ENCODE measurements at places on chromosomes 7 and 10.

DNA sequence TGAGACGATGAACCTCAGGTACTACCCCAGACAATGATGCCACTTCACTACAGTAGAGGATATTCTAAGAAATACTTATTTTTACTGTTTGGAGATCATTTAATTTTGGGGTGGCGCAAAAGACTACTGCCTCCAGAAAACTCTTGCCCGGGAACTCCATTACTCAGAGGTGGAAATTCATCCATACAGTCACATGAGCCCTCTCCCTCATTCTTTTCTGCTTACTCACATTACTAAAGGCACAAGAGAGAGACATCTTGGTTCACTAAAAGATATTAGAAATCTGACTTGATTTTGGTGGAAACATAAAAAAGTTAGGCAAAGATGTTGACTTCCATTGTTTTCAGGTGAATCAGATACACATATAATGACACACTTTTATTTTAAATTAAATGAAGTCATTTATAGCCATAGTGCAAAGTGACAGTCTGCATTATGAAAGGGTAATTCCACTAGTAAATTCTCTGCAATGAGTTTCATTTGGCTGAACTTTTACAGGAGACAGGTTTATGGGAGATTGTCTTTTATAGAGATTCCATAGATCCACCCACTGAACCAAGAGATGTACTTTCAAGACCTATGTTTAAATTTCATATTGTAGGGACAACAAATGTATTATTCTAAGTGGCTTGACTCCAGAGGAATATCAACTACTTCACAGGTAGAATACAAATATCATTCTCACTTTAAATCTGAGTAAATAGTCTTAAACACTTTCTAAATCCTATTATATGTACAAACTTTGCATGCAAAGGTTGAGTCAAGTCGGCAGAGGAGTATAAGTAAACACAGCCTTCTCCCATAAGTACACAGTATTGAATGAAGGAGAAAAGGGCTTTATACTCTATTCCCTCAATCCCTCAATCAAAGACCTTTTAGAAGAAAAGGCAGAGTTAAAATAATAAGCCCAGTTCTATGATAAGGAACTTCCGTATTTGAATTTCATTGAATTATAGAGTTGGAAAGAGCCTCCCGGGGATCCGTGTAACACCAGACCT lies 18.8 kb downstream of the NEBL start:
- no peak for DNase-seq

DNA sequence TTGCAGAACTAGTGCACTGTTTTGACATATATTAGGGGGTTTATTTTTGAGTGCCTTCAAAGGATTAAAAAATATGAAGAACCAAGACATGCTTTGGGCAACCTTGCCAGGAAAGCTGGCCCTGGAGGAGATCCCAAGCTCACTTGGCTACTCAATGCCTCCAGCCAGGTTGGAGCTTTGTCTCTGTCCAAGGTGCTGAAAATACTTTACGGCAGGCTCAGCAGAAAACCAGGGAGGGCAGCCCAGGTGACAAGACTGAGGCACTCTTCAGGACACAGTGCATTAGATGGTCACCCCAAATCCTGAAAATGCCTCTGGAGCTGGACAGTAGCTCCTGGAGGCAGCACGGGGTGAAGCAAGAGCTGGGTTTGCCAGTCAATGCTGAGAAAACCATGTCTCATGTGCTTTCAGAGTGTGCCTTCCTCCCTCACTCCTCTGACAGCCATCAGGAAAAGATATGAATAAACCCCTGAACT lies 5.8 kb upstream of the KCNH2 start:
- DNase-seq: peak; percentile 42

DNA sequence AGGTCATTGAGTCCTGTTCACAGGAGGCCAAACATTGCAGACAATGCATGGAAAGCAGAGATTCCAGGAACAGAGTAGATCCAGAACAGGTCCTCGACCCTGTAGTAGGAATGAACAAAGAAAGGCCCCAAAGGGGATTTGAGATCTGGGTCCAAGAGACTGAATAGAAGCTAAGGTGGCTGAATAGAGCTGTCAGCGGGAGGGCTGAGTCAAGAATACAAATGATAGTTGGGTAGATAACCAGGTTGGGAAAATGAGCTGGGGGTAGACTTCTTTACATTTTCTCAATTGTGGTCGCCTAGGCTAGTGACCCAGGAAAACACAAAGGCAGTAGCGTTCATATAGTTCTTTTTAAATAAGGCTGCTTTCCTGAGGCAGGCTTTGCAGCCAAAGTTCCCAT lies 103.4 kb upstream of the ELMO1 start:
- DNase-seq: no peak

DNA sequence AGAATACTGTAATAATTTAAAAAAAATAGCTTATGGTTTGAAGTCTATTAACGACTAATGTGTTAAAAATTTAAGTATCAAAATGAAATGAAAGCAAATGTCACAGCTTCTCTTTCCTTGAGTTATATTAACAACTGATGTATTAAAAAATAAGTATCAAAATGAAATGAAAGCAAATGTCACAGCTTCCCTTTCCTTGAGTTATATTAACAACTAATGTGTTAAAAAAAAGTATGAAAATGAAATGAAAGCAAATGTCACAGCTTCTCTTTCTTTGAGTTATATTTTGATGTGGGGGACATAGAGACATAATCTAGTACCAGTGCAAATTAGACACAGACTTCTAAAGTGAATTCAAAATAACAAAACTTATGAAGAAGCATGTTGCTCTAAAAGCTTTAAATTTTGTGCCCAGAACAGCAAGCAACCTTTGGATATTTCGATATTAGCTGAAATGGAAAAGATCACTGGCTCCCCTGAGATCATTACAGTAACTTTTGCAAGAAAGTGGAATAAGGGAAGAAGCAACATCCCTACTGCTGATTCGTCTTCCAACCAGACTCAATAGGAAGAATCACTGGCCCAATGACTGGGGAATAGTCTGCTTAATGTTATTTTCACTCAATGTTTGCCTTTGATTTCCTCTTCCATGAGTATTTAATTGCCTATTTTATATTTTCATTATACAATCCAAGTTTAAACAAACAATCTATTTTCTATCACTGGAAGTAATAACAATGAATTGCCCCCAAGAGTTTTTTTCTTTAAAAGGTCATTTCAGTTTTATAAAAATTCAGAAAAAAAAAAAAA lies 8.0 kb downstream of the SKAP2 start:
- no peak for DNase-seq

DNA sequence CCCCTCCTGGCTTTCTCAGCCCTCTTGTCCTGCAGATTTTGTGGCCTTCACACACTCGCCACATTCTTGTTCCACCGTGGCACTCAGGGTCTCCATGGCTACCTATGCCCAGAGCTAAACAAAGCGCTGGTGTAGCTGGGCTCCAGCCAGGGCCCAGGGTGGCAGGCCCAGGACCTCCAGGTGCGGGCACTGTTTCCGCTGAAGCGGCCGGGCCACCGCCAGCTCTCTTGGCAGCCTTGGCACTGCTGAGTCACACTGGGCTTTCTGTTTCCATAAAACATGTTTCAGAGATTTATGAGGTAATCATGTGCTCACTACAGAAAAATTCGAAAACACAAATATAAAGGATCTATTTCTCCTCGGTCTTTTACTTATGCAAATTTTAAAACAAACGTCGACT lies 51.3 kb downstream of the AOC1 start:
- no peak for DNase-seq

GRCh38 chr7:79377097-79377496 lies 76.4 kb downstream of the MAGI2 start:
- no peak for DNase-seq

- no peak for DNase-seq
Observed at GRCh38 chr7:24709051-24709450, 48.2 kb downstream of the GSDME start.

GRCh38 chr10:124349996-124350280 lies 68.8 kb downstream of the OAT start:
- DNase-seq: no peak

DNA sequence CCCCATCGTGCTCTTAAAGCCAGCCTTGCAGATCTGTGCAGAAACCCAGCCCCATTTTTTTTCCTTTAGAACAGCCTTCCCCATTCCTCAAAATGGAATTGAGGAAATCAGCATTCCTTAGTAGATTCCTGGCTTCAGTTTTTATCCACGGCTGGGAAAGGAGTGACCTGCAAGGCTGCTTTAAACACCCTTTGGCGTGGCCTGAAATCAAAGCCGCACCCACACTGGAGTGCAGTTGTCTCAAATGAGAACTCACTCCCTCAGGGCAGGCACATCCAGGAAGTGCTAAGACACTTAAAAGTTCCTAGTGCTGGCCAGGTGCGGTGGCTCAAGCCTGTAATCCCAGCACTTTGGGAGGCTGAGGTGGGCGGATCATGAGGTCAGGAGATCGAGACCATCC lies 34.8 kb downstream of the HTR5A start:
- DNase-seq: no peak

GRCh38 chr7:117216436-117217069 lies 106.3 kb downstream of the WNT2 start:
- DNase-seq: no peak

GRCh38 chr7:146654048-146654447 lies 537.4 kb downstream of the CNTNAP2 start:
- DNase-seq: no peak

GRCh38 chr7:39164887-39165286 lies 187.2 kb downstream of the POU6F2 start:
- no peak for DNase-seq

- DNase-seq: no peak
Observed at GRCh38 chr10:13681960-13682359, 95.2 kb downstream of the PRPF18 start.

GRCh38 chr10:92291921-92292845 lies 1.2 kb downstream of the MARCHF5 start:
- no peak for DNase-seq

- DNase-seq: no peak
Observed at GRCh38 chr10:7243139-7243538, 167.7 kb downstream of the SFMBT2 start.

- DNase-seq: no peak
Observed at GRCh38 chr10:24884316-24884715, 68.1 kb downstream of the PRTFDC1 start.

GRCh38 chr7:45459476-45459875 lies 114.7 kb upstream of the ADCY1 start:
- no peak for DNase-seq

GRCh38 chr10:49241385-49241784 lies 53.2 kb upstream of the TMEM273 start:
- DNase-seq: no peak

DNA sequence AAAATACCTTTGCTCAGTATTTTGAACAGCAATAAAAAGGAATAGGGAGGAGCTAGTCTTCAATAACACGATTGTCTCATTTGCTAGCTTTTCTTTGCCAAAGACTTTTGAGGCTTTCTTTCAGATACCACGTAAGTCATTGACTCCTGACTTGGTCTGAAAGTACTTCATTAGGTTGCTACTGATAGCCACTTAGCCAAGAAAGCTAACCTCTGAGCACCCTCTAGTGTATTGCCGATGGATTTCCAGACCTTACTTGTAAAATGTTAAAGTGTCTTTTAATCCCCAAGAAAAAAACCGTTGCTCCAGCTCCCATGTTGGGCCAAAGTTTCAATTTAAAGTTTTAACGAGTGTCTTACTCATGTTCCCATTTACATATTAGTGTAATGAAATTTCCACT lies 63.4 kb upstream of the STRIP2 start:
- DNase-seq: no peak

DNA sequence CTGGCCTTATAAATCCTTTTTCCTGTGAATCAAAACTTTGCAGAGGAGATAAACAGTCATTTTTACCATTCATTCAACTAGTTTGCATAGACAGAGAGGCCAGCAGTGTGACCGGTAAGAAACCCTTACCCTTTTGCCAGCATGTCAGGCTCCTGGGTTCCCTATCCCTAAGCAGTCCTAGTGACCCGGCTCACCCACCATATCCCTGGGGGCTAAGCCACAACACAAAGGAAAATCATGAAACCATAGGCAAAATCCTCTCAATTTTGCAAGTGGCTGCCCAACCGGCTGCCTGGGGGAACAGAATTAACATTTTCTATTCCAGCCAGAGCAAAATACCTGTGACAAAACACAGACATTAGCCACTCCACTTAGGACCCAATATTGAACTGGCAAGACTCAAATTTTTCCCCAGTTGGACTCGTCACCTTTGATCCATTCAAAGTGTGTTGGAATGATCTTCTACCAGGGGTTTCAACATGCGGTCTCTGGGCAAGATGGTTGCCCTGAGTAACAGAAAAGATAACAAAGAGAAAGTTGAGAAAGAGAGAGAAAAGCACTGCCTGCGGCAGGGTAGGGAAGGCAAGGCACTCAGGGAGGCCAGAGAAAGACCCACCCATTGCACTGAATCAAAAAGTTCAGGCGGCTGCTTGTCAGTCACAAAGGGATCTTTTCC lies 174.8 kb upstream of the NAMPT start:
- no peak for DNase-seq

DNA sequence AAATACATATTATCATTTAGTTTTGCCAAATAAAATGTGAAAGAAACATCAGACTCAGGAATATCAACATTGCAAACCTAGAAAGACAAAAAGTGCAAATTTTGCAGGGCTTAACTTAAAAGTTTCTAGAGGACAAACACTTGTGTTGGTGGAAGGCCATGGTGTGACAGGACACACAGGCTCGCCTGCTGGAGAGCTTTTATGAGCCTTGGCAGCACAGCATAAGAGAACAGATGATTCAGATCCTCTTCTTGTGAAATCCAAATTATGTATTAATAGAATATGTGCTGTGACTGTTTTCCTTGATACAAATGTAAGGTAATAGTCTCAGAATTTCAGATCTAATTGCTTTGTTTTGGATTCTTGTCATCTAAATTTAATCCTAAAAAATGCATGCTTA lies 72.9 kb upstream of the ABCB5 start:
- no peak for DNase-seq

- no peak for DNase-seq
Observed at GRCh38 chr7:85103962-85104361, 82.9 kb downstream of the SEMA3D start.

DNA sequence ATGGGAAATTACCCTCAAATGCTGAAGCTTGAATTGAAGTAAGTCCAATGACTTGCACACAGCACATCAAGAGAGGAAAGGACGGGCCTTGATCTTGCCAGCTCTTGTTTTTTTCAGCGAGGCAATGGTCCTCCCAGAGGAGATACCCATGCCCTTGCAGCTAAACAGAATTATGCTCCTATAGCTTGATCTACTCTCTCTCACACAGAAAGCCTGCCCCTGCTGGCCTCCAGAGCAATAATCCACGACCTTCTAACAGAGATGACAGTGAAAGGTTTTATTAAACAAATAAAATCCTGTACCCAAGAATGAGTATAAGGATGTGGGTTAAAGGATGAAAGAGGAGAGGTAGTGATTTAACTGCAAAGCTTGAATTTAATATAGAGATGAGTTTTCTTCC lies 268.0 kb downstream of the ADRA2A start:
- no peak for DNase-seq

- DNase-seq: no peak
Observed at GRCh38 chr10:74585231-74586087, 240.9 kb upstream of the KAT6B start.

Data from T-helper 17 cell (primary cell).